ENCODE measurements at places on chromosomes 3 and 15.

DNA sequence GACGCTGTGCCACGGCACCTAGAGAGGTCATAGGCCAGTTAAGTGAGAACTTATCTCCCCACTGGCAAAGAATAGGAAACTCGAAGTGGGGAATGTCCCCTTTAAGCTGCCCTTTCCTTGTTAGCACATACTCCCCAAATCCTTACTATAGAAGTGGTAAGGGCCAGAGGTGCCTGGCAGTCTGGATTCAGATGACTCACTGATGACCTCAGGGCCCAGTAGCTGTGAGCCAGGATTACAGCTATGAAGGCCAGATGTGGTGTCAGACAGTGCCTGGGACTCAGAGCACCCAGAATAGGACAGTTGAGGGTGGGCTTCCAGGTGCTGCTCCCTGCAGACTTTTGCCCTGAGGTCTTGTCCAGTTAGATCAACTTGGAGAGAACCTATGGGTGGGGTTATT, 37.7 kb downstream of the PDIA5 start:
- no peak for DNase-seq

- DNase-seq: no peak
Measured at GRCh38 chr3:62114763-62115162, 258.6 kb downstream of the FEZF2 start.

DNA sequence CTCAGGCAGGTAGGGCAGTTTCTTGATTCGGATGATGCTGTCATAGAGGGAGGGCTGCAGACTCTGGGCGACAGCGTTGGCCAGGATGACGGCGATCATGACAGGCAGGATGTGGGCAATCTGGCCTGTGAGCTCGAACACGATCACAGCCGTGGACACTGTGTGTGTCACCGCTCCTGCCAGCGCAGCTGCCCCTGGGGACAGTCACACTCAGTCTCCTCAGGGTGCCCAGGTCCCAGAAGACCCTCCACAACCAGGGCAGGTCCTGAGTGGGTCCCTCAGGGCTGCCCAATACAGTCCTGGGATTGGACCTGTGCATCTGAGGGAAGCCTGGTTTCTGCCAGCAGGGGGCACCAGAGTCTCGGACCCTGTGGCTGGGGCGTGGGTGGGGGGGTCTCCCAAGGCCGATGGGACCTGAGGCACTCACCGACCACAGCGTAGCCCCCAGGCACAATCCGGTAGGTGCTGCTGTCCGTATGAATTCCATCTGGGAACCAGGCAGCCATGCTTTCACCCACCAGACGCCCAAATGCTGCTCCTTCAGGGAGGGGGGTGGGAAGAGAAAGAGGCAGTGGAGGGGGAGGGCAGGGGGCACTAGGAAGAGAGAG, 7.2 kb downstream of the CLCN2 start:
- peak; percentile 50 for DNase-seq

DNA sequence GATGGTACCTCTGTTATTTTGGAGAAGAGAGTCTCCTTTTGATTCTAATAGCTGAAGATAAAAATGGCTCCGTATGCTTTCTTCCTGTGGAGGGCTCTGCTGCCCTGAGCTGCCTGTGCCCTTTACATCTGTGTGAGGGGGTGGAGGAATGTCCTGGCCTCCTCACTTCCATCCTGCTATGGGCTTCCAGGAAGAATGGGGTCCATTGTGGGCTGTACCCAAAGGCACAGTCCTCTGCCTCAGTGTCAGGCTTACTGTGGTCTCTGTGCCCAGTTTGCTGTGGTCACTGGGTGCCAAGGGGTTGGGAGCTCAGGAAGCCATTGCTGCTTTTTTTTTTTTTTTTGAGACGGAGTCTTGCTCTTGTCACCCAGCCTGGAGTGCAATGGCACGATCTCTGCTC, 14.4 kb downstream of the DAG1 start:
- DNase-seq: no peak

DNA sequence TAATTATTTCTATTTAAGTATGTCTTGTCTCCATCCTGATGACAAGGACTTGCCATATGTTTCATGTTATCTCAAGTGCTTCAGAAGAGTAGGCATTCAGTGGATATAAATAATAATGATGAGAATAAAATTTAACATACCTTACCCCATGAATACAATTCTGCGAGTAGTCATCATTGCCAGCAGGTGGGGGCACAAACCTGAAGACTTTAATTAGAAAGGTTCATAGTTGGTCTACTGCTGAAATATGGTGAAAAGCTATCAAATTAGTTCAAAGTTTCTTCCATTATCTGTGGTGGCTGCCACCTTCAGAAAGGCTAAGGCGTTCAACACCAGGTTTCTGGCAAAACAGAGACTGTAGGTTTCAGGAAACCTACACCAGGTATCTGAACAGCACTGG, 100.9 kb downstream of the P3H2 start:
- DNase-seq: no peak

GRCh38 chr3:13004376-13004775, 68.9 kb downstream of the IQSEC1 start:
- DNase-seq: no peak

GRCh38 chr3:62843508-62843907, 31.7 kb downstream of the CADPS start:
- no peak for DNase-seq

DNA sequence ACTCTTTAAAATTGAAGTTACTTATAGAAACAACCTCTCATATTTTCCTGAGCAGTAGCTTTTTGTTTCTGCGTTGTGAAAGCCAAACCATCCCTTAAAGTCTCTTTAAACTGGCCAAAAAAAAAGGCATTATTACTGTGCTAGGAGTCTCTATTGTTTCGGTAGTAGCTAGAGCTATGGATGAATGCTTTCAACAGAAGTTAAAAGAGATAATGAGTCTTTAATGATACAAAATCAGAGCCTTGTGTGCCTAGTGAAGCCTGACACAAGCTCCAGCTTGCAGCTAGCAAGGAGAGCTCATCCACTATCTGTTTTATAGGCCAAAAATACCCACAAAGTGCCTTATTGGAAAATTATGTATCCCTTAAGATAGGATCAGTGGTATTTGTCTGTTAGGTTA, 360.4 kb upstream of the CDIN1 start:
- DNase-seq: no peak

GRCh38 chr3:45170096-45170495, 23.9 kb upstream of the CDCP1 start:
- DNase-seq: peak; percentile 30

- DNase-seq: no peak
Measured at GRCh38 chr3:129892486-129892856, 1.0 kb downstream of the TMCC1 start.

- DNase-seq: no peak
Measured at GRCh38 chr3:122920986-122921385, 106.6 kb downstream of the SEMA5B start.

Data from A673 (cell line).